KBM-7 (cell line): ENCODE measurements at places on chromosomes 1 and 21.

DNA sequence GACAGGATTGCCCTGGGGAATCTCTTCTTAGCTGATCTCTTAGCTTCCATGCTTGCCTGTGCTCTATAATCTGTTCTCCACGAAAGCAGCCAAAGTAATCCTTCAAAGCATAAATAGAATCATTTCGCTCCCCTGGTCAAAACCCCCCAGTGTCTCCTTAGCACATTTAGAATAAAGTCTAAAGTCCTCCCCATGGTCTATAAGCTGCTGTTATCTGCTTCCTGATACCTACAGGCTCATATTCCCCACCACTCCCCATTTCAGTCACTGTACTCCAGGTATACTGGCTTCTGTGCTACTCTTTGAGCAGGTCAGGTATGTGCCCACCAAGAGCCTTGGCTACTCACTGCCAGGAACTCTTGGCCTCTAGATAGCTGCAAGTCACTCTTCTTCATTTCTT, 2.9 kb downstream of the S100A12 start:
- DNase-seq = no peak

DNA sequence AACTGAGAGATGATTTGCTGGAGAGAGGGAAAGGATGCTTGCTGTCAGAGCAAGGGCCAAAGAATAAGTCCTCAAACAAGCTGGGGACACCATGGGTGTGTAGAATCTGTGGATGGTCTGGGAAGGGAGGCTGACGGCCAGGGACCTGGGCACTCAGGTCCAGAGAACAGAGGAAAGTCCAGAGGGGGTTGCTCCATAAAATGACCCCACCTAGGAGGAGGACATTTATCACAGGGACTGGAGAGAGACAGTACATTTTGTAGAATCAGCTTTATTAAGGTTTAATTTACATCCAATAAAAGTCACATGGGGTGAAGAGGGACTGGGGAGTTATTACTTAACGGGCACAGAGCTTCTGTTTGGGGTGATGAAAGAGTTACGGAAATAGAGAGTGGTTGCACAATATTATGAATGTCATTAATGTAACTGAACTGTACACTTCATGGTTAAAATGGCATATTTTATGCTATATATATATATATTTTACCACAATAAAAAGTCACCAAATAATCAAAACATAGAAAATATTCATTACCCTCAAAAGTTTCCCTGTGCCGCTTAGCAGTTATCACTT, 73.0 kb upstream of the ABCD3 start:
- DNase-seq = no peak

DNA sequence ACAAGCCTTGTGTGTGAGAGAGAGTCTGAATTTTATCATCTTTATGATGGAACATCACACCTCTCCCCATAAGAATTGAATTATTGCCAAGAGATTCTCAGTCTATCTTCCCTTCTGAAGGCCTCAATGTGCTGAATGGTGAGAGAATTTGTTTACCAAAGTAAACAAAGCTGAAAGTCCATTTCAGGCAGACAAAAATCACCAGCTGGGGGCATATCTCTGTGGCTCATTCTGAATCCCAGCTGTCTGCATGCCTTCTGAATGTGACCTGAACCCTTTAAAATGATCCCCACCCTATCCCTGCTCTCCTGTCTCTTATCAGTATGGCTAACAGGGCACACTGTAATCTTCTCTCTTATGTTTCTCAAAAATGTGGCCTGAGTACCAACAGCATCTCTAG, 99.1 kb upstream of the CAMK1G start:
- DNase-seq = no peak

- DNase-seq = no peak
Observed at GRCh38 chr1:115179397-115180079, 90.2 kb upstream of the TSPAN2 start.

DNA sequence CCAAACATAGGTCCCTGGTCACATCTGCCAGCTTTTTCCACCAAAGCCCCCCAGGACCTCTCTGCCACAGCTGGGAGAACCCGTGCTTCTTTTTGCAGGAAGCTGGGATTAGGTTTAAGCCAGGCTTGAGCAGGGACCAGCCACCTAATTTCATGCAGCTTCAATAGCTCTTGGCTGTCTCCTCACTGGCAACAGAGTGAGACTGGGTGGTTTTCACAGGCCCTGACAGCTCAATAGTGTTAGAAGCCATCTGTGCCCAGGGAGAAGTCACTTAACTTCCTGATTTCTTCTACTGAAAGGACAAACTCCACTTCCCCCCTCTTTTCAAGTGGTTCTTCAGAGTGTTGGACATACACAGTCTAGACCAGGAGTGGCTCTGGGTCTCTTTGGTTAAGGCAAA, 20.4 kb upstream of the SRSF4 start:
- peak; percentile 66 for DNase-seq

DNA sequence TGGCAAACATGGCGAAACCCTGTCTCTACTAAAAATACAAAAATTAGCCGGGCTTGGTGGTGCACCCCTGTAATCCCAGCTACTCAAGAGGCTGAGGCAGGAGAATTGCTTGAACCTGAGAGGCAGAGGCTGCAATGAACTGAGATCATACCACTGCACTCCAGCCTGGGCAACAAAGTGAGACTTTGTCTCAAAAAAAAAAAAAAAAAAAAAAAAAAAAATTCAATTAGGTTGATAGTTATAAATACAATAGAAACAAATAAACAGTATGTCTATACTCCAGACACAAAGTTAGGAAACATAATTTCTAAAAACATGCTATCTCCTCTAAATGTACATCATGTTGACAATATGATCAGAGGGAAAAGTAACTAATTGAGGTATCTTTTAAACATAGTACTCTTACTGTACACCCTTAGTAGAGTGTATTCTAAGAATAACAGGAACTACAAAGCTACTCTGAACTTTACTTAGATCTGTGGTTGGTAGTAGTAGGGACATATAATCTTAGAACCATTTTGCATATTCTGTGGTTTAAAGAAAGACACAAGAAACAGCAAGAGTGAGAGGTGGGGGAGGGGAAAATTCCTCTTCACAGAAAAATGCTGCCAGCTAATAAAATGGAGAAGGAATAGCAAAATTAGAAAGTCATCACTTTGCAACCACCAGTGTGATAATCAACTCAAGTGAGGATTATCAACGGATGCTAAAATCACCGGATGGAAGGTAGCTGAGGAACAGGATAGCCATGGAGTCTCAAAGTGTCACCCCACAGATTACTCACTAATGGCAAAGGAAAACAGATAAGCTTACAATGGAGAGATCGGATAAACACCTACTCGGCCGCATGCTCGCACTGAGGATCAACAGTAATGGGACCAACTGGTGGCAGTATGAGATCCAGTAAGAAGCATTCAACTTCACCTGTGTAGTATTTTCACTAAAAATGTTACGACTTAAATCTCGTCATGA, 35.0 kb downstream of the MTOR start:
- peak; percentile 30 for DNase-seq

GRCh38 chr1:174008269-174008668, 13.9 kb downstream of the RC3H1 start:
- DNase-seq = peak; percentile 42

- no peak for DNase-seq
Observed at GRCh38 chr1:64199154-64199553, 4.3 kb upstream of the UBE2U start.

- no peak for DNase-seq
Observed at GRCh38 chr1:12769031-12769430, 4.5 kb upstream of the PRAMEF12 start.

DNA sequence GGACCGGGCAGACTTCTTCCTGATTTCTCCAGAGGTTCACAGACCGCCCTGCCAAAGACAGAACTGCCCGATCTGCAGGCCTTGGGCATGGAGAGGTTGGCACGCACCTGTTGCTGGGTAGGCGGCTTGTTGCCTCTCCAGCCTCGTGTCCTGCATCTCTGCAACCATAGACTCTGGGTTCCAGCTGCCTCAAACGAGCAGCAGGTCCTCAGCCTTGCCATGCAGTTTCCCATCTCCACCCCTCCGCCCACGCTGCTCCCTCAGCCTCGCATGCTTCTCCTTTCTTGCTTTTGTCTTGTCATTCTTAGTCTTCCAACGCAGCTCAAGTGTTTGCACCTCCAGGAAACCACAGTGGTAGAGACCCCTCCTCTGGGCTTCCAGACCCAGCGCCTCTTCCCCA, 126.2 kb downstream of the LACTBL1 start:
- DNase-seq = no peak

GRCh38 chr1:111633736-111634247, 14.2 kb downstream of the RAP1A start:
- DNase-seq = no peak

- DNase-seq = no peak
Observed at GRCh38 chr1:65469889-65470340, 49.4 kb downstream of the LEPR start.

GRCh38 chr1:55861676-55862340, 646.6 kb upstream of the USP24 start:
- DNase-seq = no peak
